HEK293T (cell line): ENCODE measurements at places on chromosomes 13 and 19.
A peak's percentile ranks its signal among the peaks of the same experiment; 100 is the strongest.

- no peak for DNase-seq
These were observed 14.2 kb downstream of the ZIC2 start for GRCh38 chr13:99995589-99996380.

- DNase-seq = no peak
These were observed 32.5 kb upstream of the C1QTNF9 start for GRCh38 chr13:24276861-24277260.

DNA sequence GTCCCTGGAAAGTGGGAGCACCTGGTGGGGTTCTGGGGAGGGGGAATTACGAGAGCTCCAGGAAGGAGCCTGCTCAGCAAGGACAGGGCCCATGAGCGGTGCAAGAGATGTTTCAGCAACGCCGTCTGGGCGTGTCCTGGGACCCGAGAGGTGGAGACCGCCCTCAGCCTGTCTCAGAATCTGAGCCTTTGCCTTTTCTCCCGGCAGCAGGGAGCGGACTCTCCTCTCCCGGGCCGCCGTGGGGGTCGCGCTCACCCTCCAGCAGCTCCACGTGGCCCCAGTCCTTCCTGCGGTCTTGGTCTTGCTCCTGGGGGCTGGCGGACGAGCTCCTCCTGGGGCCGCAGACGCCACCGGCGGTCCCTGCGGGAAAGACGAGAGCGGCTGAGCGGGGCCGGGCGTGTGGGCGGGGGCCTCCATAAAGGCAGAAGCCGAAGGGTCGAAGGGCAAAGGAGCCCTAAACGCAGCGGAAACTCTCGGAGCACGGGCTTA is 714 bp downstream of the POLRMT start:
- peak; percentile 68 for DNase-seq

- no peak for DNase-seq
These were observed 790.3 kb downstream of the SLITRK5 start for GRCh38 chr13:88461272-88462009.

- DNase-seq = peak; percentile 82
These were observed at the start of gene FREM2 for GRCh38 chr13:38686577-38687245. Gene FREM2, plus strand, starts transcription at chr13:38687077. Its CDS starts 268 bp downstream, at chr13:38687345.

GRCh38 chr19:15790096-15790495 is 2.6 kb downstream of the OR10H5 start:
- DNase-seq = no peak

GRCh38 chr13:48507021-48507420 is 25.9 kb downstream of the RCBTB2 start:
- no peak for DNase-seq

DNA sequence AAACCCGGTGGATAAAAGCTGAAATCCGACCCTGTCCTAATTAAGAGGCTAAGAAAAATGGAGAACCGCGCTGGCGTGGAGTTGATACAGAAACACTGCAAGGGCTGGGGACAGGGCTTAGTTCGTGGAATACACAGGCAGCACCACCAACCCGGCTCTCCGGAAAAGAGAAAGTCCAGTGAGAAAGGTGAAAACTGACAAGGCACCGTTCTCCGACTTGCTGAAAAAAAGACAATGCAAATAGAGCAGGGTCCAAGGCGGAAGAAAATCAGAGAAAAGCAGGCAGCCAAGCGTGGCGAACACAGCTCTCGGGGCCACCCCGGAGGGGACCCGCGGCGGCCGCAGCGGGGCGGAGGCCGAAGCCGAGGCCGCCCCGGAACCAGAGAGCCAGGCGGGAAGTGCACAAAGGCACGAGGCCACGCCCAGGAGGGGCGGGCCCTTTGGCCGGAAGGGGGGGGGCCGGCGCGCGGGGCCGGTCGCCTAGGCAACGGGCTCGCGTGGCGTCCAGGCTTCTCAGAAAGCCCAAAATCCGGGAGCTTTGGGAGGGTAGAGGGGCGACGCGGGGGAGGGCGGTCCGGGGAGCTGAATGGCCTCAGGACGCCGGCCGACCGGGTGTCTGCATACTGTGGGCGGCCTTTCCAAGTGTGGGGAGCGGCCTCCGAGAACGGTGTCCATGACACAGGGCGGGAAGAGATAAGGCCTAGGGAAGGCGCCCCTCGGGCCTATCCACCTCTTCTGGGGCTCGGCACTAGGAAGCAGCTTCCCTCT is 1.2 kb upstream of the ING1 start:
- DNase-seq = peak; percentile 57

DNA sequence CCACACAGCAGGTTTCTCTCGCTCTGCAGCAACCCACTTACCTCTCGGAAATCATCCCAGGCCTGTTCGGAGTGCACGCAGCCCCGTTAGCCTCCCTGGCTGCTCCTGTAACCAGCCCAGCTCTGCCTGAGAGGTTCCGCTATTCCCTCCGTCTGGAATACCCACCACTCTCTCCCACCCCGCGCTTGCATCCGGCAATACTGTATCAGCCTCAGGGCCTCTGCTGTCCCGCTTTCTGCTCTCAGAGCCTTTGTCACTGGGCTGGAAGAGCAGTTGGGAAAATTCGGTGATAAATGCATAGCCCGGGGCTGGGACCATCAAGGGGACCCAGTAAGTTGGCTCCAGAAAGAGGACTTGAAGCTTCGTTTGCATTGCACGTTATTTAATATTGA is 759 bp upstream of the TLE6 start:
- no peak for DNase-seq

DNA sequence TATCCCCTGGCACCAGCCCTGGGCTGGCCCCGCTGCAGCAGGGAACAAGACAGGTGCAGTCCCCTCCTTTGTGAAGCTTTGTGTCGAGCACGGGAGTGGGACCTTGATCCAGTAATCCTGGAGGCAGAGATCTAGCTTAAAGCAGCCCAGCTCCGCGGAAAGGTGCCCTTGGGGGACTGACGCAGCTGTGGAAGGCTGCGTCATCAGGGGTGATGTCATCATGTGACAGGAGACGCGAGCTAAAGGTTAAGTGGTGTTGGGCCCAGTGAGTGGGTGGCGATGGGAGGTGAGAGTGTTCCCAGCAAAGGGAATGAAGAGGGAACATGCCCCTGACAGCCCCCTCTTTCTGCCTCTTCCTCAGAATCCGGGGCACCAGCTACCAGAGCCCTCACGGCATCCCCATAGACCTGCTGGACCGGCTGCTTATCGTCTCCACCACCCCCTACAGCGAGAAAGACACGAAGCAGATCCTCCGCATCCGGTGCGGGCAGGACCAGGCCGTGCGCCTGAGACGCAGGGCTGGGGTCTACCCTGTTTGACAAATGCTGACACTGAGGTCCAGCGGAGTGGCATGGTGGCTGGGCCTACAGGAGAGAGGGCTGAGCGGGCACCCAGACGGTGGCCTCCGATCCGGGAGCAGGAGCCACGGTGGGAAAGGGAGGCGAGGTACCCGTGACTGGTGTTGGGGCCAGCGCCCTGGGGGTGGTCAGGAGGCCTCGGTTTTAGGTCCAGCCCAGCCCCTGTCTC is 2.6 kb downstream of the LHB start:
- no peak for DNase-seq

- DNase-seq = no peak
These were observed 148.4 kb downstream of the KLF12 start for GRCh38 chr13:73985783-73986182.

GRCh38 chr19:4811328-4812131 is 20.0 kb downstream of the TICAM1 start:
- peak; percentile 74 for DNase-seq

GRCh38 chr13:43058318-43058674 is 34.9 kb downstream of the DNAJC15 start:
- DNase-seq = peak; percentile 24

DNA sequence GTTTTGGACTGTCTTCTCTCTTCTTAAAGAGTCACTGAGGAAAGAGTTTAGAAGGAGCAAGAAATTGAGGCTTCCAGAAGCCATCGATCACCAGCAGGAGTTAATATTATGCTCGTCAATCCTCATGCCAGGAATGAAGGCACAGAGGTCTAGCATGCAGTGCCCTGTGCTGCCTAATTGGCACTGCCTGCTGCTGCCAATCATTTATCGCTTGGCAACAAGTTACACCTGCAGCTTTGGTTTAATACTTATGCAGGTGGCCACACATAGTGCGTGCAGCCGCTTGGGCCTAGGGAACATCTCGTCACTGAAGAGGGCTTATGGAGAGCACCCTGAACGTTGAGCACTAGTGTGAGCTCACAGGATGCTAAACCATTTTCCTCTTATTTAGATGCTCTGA is 2.7 kb upstream of the SOX1 start:
- DNase-seq = no peak

DNA sequence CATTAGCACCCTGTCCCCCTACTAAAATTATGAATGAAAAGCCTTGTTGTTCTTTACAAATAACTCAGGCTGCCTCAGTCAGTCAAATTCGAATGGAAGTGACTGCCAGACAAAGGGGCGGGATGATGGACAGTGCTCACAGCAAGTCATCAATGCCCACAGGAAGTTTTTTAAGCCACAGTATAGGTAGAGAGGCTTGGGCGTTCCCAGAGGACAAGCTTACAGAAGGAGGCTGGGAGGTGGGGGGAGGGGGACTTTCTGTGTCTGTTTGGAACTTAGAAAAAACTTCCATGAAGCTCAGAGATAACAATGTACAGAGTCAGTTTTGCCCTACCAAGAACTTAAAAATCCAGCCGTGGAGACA is 18.5 kb upstream of the SPRY2 start:
- peak; percentile 46 for DNase-seq

DNA sequence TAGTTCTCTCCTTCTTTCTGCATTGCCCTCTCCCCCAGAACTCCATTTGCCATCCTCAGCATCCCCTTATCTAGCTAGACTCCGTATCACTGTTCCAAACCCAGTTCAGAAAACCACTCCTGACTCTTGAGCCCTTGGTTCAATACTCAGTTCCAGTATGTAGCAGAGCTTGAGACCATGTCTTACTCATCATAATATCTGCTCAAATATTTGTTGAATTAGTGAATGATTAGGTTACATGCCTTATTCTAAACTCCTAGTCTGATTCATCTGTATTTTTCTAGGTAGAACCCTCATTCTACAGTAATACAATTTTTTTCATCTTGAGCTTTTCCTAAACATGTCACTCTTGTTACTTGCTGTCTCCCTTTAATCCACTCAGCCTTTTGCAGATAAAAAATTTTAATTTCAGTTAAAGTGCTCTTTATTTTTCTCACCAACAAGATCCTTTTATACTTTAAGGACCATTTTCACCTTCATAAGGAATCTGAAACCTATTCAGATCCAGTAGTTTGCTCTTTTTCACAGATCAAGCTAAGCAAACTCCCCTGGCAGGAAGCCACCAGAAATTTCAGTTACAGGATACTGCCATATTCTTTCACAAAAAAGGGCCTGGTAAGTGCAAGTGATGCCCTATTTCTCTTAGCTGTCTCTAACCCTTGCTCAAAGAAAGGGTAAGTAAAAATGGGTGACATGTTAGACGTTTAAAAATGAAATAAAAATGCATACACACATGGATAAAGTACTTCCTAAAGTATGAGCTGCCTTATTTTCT is 23.1 kb upstream of the INTS6 start:
- DNase-seq = no peak

- no peak for DNase-seq
These were observed 72.9 kb upstream of the TEX29 start for GRCh38 chr13:111247552-111247951.

GRCh38 chr13:97245011-97245410 is 22.9 kb downstream of the MBNL2 start:
- no peak for DNase-seq

- no peak for DNase-seq
These were observed 16.4 kb upstream of the DCUN1D2 start for GRCh38 chr13:113506871-113507388.

DNA sequence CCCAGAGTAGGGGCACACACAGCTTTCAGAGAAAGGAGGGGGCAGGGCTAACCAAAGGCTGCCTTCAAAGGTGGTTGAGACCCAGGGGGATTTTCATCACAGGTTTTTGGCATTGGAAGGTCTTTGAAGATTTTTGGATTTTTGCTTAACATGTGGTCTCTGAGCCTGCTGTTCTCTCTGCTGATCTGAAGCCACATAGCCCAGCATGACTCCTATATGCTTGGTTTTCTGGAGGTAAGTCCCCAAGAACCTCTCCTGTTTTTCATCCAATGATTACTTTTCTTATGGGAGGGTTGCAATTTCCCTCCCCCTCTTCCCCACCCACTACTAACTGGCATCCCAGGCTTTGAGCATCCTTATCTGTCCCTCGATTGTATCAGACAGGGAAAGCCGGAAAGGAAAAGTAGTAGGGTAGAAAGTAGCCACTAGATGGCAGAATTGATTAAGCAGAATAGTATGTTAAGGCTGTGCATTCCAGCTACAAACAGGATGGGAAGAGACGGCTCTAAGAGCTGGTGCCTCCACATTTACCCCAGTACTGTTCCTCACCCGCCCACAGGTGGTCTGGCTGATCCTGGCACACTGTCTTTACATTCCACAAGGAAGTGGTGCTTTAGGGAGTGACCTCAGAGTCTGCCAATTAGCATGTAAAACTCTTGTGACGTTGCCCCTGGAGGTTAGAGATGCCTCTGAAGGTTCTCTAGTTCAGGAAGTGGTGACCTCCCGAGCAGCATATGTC is 218.9 kb upstream of the EDNRB start:
- DNase-seq = peak; percentile 83

GRCh38 chr19:55390461-55390880 is 4.7 kb downstream of the RPL28 start:
- no peak for DNase-seq

DNA sequence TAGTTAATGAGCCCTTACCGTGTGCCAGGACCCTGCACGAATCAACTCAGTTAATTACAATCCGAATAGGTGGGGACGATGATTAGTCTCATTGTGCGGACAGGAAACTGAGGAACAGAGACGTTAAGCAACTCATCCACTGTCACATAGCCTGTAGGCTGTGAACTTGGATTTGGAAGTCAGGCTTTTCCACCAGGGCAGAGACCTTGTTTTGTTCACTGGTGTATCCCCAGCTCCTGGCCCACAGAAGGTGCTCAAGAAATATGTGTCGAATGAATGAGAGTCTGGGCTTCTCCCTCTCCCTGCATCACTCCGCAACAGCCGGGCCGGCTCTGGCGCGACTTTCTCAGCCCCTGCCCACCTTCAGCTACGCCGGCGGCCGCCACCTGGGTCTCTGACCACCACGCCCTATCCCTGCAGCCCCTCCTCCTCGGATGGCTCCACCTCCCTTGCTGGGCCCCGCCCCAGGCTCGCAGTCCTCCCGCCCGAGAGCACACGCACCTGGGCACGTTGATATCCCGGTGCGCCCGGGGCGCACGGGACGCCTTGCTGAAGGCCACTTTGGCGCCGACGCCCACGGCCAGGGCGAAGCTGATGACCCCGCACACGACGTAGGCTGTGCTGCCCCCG is 1.3 kb downstream of the SHISA7 start:
- DNase-seq = no peak

- DNase-seq = no peak
These were observed at the start of gene ERICH6B for GRCh38 chr13:45615501-45616101. Gene ERICH6B, minus strand, starts transcription at chr13:45615739. Its CDS starts 18,734 bp downstream, at chr13:45597005.

DNA sequence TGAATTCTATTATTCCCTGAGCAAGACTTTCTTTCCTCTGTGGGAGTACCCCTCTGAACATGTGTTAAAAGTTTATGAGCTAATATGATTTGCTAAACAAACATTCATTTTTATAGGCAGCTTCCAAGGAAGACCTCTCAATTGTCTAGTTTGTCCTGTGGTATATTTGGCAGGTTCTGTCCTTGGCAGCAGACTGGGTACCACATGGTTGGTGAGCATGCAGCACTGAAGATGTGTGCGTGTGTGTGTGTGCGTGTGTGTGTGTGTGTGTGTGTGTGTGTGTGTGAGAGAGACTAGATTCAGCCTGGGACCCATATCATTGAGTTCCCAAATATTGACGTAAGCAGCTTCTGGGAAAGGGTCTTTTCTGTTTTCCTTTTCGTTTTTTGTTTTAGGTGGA is 24.0 kb downstream of the FGF9 start:
- DNase-seq = no peak
